Coronary artery (tissue), 2 donors: ENCODE measurements at places on chromosomes 11 and 22.

DNA sequence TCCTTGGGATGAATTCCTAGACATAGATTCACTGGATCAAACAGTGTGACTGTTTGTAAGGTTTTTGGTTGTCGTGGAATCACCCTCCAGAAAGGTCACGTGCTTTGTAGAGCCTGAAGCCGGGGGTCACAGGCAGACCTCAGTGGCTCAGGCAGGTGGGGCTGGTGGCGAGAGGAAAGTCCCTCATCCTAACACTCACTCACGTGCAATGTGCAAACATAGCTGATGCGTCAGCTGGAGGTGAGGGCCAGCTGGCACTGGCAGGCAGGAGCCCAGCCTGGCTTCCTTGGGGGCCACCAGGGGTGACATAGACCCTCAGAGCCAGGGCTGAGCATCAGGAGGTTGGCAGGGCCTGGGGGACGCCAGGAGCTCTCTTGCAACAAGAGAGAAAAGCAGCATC, 90.0 kb downstream of the ARHGAP8 start:
- DNase-seq, result no peak

- DNase-seq, result no peak
Observed at GRCh38 chr11:111731821-111732220, 34.4 kb downstream of the PPP2R1B start.

- DNase-seq, result no peak
Observed at GRCh38 chr11:93510196-93510873, 32.9 kb downstream of the SMCO4 start.

- DNase-seq, result no peak
Observed at GRCh38 chr11:129372609-129373488, 2.8 kb upstream of the BARX2 start.

GRCh38 chr11:44524751-44525201, 40.7 kb upstream of the CD82 start:
- DNase-seq, result no peak
